Activated naive CD4-positive, alpha-beta T cell treated with anti-CD3 and anti-CD28 coated beads, Interleukin-2, amount 50 U/mL, for 72 hours (primary cell): ENCODE measurements at places on chromosomes 6 and 20.

- DNase-seq: no peak
These were observed 52.9 kb upstream of the SIM1 start for GRCh38 chr6:100517633-100518032.

DNA sequence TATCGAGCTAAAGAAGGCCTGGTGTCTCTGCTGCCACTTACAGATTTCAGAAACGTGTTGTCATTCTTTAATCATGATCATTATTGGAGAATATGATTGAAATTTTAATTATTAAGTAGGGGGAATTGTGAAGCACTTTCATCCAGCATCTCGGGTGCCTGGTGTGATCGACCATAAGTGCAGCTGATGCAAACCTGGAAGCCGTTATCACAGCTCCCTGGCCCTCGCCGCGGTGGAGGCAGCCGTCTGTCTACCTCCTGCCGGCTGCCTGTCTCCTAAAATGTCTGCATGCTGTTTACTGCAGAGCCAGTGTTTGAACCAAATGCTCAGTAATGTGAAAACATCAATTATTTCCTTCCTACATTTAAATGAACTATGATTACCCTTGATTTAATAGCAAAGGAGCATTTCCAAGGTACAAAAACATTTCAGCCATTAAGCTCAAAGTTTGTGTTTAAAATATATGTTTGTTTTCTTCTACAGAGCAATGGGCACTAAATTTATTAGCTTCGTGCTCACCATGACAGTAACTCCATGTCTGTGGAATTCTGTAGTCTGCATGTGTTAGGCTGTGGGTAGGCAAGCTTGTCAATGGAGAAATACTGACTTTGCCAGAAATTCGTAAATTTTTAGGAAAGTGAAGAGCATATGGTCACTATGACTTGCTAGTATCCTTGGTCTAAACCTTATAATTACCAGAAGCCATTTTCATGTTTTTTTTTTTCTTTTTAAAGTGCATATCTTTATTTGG, 184.5 kb upstream of the AGPAT4 start:
- DNase-seq: no peak

GRCh38 chr6:158476389-158476788, 83.5 kb upstream of the TMEM181 start:
- DNase-seq: no peak

GRCh38 chr6:36807750-36808149, 31.5 kb downstream of the CPNE5 start:
- DNase-seq: no peak
